ENCODE measurements at places on chromosomes 6 and 20.

GRCh38 chr20:20820104-20820503 is 107.7 kb upstream of the RALGAPA2 start:
- DNase-seq: peak; percentile 66

DNA sequence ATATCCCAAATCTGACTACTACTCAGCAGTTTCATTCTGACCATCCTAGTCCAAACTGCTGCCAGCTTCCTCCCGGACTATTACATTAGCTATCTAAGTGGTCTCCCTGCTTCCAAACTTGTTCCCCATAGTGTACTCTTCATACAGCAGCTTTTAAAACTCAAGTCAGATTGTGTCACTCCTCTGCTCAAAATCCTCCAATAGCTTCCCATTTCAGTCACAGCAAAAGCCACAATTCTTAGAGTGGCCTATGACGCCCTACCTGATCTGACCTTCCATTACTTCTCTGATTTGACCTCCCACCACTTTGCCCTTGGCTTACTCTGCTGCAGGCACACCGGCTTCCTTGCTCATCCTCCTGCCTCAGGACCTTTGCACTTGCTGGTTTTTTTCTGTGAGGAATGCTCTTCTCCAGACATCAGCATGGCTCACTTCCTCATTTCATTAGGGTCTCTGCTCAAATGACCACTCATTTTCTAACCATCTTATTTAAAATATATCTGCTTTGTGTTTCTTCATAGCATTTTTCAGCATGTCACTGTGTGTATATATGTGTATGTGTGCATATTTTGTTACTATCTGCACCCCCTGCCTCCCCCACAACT is 111.1 kb upstream of the DTNBP1 start:
- DNase-seq: no peak

DNA sequence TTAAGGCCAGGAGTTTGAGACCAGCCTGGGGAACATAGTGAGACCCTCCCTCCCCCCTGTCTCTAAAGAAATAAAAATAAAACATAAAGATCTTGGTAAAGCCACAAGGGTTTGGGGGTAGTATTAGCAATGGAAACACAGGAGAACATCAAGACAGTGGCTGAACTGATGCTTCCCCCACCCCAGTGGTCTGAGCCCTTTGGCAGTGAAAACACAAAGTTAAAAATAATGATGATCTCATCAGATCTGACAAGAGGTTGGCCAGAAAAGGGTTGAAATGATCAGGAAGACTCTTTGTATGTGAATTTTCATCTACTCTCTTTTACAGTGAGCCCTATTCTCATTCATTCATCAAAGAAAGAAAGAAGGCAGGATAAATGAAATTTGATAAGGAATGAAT is 93.7 kb downstream of the KCNB1 start:
- no peak for DNase-seq

- DNase-seq: peak; percentile 80
Measured at GRCh38 chr6:13268913-13269518, 59.3 kb downstream of the TBC1D7 start.

DNA sequence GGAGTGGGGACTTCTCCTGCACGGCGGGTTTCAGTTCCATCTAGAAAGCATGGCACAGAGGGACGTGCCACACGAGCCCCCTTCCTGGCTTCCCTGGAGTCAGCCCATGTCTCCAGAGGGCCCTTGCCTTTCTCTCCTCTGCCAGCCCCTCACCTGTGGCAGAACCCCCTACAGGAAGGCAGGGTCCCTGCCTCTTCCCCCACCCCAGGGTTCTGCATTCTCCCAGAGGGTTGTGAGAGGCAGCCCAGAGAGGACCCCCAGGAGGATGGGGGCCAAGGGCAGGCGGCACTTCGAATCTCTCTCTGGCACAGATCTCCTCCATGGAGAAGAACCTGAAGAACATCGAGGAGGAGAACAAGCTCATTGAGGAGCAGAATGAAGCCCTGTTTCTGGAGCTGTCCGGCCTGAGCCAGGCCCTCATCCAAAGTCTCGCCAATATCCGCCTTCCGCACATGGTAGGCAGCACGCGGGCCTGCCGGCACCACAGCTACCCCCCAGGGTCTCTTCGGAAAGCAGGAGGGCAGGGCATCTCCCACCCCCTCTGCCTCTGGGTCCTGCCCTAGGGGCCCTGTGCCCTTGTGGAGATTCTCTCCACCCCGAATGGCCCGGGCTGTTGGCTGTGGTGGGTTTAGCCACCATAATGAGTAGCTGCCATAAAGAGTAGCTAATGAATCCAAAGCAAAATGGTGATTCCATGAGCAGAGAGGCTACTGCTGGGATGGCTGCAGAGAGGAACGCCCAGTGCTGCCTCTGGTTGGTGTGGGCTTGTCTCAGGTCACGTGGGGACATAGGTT is 15.9 kb upstream of the PCMTD2 start:
- DNase-seq: no peak

- no peak for DNase-seq
Measured at GRCh38 chr6:31529329-31530150, 778 bp downstream of the MCCD1 start.

DNA sequence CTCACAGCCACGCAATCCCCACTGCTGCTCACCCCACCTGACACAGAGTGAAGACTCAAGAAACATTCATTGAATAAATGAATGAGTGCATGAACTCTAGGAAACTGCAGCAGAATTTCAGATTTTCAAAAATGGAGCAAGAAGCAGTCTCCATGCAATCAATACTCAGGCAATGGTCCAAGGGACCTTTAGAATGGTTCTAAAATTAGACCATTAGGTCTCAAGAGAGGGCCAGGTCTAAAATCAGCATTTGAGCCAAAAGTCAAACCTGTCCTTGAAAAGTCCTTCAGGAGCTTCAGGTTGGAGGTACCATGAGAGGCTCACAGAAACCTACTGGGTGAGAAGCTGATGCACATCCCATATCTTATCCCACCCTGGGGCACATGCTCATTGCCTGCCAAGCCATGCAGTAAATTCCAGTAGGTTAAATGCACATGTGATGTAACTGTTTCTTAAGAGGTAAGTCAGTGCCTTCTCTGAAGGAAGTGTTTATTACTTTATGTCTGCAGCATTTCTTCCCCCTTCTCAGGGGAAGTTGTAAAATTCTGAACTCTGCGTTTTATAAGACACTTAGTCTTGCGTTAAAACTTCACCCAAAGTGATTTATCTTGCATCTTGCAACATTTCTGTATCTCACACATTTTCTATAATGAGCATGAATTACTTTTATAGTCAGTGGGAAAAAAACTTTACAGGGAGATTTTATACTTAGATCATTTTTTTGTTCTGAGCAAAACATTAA is 126.6 kb downstream of the ADAT2 start:
- no peak for DNase-seq

DNA sequence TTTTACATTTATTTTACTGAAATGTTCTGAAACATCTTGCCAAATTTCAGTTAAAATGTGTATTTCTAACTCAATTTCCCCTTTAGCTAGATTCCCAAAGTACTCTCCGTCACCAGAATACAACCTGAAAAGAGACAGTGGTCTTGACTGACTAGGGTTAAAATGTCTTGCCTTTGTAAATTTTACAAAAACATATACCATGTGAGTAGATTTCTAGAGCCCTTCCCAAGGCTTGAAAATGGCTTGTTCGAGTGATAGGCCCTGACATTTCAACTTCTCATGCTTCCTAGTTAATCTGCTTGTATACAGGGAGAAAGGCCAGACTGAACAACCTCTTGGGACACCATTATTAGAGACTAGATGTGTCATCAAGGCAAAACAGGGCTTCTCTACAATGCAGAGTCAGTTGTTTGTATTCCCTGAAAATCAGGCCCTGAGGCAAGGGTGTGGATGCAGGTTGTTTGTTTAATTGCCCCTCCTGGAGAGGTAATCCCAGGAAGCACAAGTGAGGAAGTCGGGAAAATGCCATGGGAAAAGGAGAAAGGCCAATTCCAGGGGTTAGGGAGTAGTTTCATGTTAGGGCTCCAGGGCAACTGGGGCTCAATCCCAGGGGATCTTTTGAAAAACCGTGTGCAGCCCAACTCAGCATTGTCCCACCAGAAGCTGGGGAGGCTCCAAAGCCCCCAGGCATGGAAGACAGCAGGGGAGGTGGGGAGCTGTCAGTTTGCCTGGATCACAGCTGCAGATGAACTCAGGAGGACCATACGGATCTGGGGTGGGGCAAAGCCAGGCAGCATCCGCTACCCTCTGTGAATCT is 11.6 kb upstream of the TFB1M start:
- no peak for DNase-seq

- no peak for DNase-seq
Measured at GRCh38 chr6:147716434-147716833, 207.9 kb downstream of the SAMD5 start.

DNA sequence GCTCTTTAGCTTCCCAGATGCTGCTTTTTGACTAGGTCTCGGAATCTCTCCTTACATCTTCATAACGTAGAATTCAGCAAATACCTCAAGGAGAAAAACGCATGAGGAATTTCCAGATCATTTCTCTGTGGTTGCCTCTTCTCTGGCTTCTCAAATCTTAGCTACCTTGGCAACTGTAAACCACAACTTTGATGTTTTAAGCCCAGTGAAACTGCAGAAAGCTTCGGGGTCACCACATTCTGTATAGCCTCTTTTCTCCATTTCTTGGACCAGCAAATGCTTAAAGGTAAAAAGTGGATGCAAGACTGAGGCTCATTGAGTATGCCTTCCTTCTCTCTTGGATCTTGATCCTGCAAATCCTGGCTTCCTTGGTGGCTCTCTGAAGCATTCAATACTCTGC is 125.5 kb upstream of the FBXL4 start:
- peak; percentile 2 for DNase-seq

- peak; percentile 90 for DNase-seq
Measured at GRCh38 chr6:30844118-30844535, 40.2 kb upstream of the DDR1 start.

GRCh38 chr20:4470375-4470774 is 251.3 kb upstream of the PRND start:
- no peak for DNase-seq
